Cortex of kidney (tissue), 1 donor: ENCODE measurements at places on chromosomes 6 and 20.

- no peak for DNase-seq
These were observed 30.3 kb upstream of the POPDC3 start for GRCh38 chr6:105209950-105210706.

GRCh38 chr20:50442512-50442911 lies 67.7 kb upstream of the PTPN1 start:
- no peak for DNase-seq

DNA sequence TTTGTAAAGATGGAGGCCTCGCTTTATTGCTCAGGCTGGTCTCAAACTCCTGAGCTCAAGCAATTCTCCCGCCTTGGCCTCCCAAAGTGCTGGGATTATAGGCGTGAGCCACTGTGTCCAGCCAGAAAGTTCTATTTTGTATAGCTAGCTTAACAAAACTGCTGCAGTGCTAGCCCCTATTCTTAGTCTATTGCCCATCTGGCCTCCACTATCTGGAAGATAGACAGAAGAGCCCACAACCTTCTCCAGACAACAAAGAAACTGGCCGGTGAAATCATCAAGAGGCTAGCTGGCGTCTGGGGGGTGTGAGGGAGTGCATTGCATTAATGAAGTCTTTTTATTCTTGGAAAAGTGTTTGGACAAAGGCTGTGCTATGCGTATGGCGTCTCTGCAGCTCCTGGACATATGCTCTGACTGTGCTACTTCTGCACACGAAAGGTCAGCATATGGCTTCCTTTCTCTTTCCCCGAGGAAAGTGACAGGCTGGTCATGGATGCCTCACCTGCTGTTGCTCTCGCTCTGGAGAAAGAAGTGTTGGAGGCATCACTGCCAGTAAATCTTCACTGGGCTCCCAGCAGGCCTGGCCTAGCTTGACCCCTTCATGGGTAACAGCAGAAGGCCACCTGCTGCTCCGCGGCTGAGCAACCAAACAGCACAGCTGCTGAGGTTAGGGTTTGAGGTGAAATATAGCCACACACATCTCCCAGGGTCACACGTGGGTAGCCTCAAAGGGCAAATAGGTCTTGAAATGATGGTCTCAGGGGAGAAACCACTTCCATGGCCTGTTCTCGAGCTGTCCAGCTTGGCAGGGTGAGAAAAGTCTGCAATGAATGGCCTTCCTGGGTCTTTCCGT lies 95.1 kb upstream of the IYD start:
- DNase-seq, result no peak

- DNase-seq, result no peak
These were observed 1.2 kb upstream of the EIF6 start for GRCh38 chr20:35285806-35286076.

GRCh38 chr6:35220711-35221110 lies 7.0 kb downstream of the SCUBE3 start:
- no peak for DNase-seq

DNA sequence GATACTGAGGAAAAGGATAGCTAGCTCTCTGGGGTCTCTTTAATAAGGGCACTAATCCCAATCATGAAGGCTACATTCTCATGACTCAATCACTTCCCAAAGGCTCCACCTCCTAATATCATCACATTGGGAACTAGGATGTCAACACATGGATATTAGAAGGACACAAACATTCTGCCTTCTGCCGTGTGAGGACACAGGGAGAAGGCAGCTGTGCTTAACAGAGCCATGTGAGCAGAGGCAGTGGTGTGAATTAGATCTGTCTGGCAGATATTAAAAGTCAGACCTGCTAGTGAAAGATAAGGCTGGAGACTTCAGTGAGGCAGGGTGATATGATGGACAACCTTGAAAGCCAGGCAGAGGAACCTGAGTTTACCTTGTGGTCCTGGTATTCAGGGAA lies 341.9 kb downstream of the ARHGAP18 start:
- DNase-seq, result no peak

GRCh38 chr6:6972456-6972855 lies 135.3 kb upstream of the RREB1 start:
- DNase-seq, result no peak

DNA sequence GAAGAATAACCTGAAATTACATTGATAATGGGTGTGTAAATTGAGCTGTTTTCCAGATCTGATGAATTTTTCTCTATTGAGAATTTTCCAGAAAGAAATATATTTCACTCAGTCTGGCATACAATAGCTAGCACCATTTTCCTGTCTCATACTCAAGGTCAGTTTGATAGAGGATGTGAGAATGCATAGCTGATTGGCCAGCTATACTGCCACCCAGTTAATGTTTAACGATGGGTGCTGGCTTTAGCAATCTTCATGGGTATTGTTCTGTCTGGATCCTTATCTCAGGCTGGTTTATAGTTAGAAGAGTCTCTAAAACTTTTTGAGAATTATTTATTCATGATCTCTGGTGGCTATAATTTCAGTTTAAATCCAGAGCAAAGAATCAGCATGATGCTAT lies 147.4 kb downstream of the HDGFL1 start:
- DNase-seq, result no peak

DNA sequence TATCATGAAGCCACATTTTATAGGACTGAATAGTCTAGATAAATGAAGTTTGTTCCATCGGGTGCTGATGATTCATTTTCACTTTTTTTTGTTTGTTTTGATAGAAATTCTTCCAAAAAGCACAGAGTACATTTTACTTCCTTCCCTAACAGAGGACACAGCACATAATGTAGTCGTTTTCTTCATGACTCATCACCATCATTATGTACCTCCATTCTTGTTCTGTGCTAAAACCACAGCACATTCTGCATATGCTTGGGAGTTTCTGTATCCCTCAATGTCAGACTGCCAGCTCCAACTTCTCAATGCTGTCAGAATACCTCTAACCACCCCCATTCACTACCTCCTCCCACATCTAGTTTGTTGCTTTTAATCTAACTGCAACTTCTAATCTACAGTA lies 1004.9 kb upstream of the ADGRB3 start:
- DNase-seq, result no peak

- no peak for DNase-seq
These were observed 339.6 kb upstream of the PRDM1 start for GRCh38 chr6:105746509-105746908.

DNA sequence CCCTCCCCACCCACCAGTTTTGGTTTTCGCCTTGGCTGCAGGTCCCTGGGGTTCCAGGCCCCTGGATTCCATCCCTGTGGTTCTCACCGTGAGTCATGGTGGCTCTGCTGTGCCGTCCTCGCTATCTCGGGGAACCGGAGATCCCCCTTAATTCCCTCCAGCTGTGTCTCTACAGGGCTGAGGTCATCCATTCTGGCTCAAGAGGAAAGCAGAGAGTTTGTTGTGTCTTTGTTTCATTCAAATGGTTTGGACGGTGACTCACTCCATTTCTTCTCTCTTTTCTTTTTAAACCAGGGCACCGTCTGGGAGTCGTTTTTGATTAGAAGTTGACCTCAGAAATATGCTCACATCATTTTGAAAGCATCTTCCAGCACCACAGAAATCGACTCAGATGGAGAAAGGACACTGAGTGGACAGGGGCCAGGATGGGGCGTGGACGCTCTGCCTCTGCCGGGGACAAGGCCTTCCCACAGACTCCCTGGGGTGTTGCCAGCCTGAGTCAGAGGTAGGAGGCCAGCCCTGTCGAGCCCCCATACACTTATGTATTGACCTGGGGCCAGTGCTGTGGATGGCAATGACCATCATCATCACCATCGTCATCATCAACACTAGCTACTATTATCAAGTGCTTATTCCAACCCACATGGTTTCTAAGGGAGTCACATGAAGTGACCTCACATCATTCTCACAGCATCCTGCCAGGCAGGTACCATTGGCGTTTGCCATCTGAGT lies 176.2 kb downstream of the NFATC2 start:
- DNase-seq, result no peak

GRCh38 chr6:167472148-167472547 lies 147.3 kb downstream of the TTLL2 start:
- DNase-seq, result no peak

GRCh38 chr6:25583099-25583498 lies 68.9 kb upstream of the SCGN start:
- DNase-seq, result no peak

GRCh38 chr6:17845598-17845997 lies 138.9 kb upstream of the NUP153 start:
- DNase-seq, result no peak

- DNase-seq, result no peak
These were observed 19.5 kb upstream of the RALGAPA2 start for GRCh38 chr20:20731945-20732296.

GRCh38 chr20:64261138-64261537 lies 5.6 kb downstream of the PCMTD2 start:
- no peak for DNase-seq

DNA sequence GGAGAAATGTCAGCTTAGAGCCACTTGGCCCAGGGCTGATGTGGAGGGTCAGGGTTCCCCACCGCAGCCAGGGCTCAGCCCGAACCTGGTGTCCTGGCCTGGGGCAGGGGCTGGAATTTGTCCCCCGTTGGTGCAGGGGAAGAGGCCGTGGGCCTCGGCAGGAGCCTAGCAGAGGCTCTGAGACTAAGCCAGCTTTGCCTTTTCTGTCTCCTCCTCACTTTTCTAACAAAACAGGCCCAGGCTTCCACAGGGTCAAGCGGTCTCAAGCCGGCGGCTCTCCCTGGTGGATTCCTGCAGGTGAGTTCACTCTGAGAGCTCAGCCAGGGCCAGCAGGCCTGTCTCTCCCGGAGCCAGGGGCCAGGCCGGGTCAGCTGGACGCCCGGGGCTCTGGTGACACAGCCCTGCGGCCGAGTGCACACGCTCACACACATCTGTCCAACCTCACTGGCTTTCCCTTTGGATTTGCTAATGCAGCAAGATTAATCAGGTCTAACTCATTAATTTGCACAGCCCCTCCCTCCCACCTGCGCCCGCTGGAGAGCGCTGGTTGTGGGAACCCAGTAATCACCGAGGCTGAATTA lies 2.9 kb upstream of the CHRNA4 start:
- no peak for DNase-seq

- DNase-seq, result no peak
These were observed 260.0 kb downstream of the MMUT start for GRCh38 chr6:49202924-49203536.

GRCh38 chr6:41353333-41353732 lies 17.9 kb downstream of the NCR2 start:
- no peak for DNase-seq
